ENCODE measurements at places on chromosomes 4 and X.

DNA sequence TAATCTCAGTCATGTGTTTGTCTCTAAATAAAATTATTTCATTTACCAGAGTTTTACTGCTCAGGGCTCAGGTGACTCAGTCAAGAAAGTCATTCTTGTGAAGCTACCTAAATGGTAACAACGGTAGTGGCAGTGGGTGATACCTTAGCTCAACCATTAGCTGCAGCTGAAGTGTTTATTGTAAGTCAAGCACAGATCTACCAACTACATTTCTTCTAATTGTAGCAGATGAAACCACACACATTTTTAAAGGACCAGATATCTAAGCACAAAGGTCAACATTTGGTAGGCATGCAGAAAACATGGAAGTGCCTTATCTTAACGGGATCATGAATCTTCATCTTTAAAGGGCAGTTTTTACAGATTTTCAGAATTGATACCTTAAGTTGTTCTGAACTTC lies 79.1 kb downstream of the FAT4 start:
- no peak for DNase-seq

DNA sequence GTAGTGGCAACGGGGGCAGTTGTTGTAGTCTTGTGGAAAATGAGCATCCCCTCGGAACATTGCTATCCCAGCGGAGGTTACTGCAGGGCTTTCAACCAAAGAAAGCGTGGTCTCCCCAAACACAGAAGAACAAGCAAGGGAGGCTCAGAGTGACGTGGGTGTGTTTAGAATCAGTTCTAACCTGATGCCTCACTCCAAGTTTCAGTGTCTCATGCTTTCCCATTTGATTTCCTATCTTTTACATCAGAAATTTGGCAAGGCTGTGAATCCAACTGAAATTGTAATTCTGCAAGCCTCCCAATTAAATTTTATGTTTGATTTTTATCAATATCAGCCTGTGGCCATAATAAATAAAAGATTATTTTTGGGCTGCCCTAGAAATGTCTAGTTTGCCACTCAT lies 156.1 kb upstream of the LNX1 start:
- no peak for DNase-seq

GRCh38 chr4:128688033-128688721 lies 121.3 kb upstream of the JADE1 start:
- DNase-seq = no peak

- no peak for DNase-seq
These were observed 14.6 kb downstream of the SMIM20 start for GRCh38 chr4:25928379-25929297.

DNA sequence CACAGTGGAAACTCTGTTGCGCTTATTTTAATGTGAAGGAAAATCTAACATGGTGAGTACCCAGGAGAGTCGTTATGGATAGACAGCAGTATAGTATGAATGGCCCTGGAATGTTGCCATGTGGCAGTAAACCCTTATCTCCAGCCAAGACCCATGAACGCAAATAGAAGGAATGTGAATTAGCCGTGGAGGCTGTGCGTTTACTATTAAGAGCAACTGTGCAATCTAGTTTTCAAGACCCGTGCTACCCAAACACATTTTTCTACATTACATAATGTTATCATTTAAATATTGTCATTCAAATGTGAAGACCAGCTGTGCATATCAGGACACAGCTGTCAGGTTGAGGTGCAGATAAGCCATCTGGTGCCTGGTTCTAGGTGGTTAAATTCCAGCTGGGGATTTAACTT lies 13.3 kb upstream of the AGA start:
- DNase-seq = no peak

- DNase-seq = no peak
These were observed 328.2 kb downstream of the DKK2 start for GRCh38 chr4:106707776-106708463.

GRCh38 chr4:81667539-81667938 lies 195.8 kb upstream of the RASGEF1B start:
- no peak for DNase-seq

- DNase-seq = no peak
These were observed 89.4 kb upstream of the PSAPL1 start for GRCh38 chr4:7524064-7524682.

- no peak for DNase-seq
These were observed 172.7 kb upstream of the HCCS start for GRCh38 chrX:10938365-10938923.

GRCh38 chr4:169952236-169953002 lies 73.8 kb downstream of the MFAP3L start:
- no peak for DNase-seq

- no peak for DNase-seq
These were observed 976.8 kb upstream of the ADGRL3 start for GRCh38 chr4:60223208-60223923.

GRCh38 chrX:45517090-45517973 lies 316.7 kb upstream of the DIPK2B start:
- DNase-seq = no peak

DNA sequence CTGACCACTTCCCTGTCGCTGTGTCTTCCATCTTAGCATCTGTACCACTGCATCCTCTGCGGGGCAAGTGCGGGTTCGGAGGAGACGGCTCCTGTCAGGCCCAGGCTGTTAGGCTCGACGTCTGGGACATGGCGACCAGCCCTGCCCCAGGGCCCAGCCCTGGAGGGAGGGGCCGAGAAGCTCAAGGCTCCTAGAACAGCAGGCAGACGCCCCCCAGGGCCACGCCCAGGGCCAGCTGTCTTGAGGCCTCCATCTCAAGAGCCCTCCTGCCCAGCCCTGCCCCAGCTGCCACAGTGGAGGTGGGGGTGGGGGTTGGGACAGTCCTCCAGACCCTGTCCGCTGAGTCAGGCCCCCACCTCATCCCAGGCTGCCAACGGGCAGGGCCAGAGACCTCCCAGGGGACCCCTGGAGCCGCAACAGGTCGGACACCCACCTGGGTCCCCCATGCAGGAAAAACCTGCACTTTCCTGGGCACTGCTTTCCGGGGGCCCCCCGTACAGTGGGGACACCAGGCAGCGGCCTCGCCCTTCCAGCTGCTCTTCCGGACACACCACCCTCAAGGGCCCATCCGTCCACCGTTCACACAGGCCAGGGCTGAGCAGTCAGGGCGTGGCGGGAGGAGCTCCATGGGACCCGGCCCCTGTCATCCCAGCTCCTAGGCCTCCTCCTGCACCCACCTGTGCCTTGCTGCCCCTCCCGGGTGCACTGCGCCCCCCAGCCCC lies 83.1 kb downstream of the FAM53A start:
- DNase-seq = no peak

GRCh38 chr4:56326363-56326762 lies 60.9 kb downstream of the AASDH start:
- no peak for DNase-seq

- no peak for DNase-seq
These were observed 20.4 kb upstream of the ADD1 start for GRCh38 chr4:2823301-2823670.

- no peak for DNase-seq
These were observed 59.9 kb downstream of the SNX25 start for GRCh38 chr4:185269286-185269685.

- DNase-seq = no peak
These were observed 45.8 kb downstream of the KDR start for GRCh38 chr4:55079451-55080173.

DNA sequence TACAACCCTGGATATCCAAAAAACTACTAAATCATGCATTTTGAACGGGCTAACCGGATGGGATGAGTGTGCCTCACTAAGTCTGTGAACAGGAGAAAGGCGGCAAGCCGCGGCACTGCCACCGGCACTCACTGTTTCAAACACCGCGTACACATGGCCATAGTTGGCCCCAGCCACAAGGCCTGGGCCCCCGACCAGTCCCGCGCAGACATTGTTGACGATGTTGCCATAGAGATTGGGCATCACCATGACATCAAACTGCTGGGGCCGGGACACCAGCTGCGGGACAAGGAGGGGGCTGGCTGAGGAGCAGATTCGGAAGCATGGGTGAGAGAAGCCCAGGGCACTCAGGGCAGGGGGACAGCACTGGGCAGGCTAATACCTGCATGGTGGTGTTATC lies 5.8 kb downstream of the SRPK3 start:
- DNase-seq = no peak

DNA sequence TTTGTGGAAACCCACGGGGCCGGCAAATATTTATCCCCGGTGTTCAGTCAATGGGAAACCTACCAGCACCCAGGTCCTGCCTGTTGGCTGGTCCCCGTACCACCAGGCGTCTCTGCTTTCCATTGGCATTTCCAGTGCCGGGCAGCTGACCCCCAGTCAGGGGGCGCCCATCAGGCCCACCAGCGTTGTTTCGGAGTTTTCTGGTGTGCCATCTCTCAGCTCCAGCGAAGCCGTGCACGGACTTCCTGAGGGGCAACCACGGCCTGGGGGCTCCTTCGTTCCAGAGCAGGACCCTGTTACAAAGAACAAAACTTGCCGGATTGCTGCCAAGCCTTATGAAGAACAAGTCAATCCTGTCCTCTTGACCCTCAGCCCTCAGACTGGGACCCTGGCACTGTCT lies 32.7 kb downstream of the BCORL1 start:
- DNase-seq = no peak

- no peak for DNase-seq
These were observed 77.2 kb downstream of the SNX25 start for GRCh38 chr4:185286571-185286970.

DNA sequence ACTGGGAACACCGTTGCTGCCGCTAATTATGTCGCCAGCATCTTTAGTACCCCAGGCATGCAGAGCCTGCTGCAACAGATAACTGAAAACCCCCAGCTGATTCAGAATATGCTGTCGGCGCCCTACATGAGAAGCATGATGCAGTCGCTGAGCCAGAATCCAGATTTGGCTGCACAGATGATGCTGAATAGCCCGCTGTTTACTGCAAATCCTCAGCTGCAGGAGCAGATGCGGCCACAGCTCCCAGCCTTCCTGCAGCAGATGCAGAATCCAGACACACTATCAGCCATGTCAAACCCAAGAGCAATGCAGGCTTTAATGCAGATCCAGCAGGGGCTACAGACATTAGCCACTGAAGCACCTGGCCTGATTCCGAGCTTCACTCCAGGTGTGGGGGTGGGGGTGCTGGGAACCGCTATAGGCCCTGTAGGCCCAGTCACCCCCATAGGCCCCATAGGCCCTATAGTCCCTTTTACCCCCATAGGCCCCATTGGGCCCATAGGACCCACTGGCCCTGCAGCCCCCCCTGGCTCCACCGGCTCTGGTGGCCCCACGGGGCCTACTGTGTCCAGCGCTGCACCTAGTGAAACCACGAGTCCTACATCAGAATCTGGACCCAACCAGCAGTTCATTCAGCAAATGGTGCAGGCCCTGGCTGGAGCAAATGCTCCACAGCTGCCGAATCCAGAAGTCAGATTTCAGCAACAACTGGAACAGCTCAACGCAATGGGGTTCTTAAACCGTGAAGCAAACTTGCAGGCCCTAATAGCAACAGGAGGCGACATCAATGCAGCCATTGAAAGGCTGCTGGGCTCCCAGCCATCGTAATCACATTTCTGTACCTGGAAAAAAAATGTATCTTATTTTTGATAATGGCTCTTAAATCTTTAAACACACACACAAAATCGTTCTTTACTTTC lies 1.8 kb downstream of the UBQLN2 start:
- no peak for DNase-seq

DNA sequence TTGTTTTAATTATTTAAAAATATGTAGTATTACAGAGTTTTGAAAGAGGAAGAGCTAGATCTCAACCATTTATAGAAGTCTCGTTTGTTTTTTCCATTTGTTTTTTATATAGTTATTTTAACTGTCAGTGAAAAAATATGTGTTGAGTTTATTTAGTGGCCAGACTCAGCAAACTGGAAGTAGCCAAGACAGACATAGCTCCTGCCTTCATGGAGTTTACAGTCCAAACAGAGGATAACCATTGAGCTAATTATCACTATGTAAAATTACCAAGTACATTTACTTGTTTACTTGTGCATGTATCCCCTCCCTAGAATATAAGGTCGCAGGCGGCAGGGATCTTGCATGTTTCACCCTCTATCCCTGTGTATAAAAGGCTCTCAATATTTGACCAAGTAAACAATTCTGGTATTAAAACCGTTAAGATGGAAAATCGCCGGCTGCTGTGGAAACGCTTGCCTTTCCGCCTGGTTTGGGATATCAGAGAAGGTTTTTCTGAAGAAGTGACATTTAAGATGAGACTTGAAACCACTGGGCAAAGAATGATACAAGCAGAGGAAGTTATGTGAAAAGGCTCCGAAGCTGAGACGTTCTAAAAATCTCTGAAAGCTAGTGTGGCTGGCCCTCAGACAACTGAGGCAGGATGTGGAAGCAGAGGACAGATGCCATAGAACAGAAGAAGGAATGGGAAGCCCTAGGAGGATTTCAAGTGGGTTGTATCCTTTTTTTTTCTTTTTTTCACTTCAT lies 1.3 kb upstream of the CCNI start:
- no peak for DNase-seq

GRCh38 chrX:2608638-2609430 lies 82.3 kb upstream of the CD99 start:
- DNase-seq = peak; percentile 86

- DNase-seq = no peak
These were observed 89.2 kb downstream of the NHS start for GRCh38 chrX:17464194-17464593.

DNA sequence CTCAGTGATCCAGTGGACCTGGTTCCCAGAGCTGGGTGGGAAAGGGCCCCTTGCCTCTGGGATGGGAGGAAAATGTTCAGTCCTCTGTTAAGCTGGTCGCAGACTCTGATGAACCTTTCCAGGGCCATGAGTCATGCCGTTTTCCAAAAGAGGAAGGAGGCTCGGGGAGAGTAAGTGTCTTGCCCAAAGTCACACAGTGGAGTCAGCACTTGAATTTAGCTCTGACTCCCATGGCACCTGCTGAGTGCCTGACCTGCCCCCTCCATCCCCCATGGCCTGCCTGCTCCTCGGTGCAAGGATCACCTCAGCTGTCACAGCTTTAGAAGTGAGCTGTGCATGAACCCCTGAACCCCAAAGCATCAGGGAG lies 14.0 kb upstream of the KIAA0232 start:
- DNase-seq = no peak

GRCh38 chr4:147863111-147863747 lies 131.3 kb downstream of the ARHGAP10 start:
- DNase-seq = no peak

DNA sequence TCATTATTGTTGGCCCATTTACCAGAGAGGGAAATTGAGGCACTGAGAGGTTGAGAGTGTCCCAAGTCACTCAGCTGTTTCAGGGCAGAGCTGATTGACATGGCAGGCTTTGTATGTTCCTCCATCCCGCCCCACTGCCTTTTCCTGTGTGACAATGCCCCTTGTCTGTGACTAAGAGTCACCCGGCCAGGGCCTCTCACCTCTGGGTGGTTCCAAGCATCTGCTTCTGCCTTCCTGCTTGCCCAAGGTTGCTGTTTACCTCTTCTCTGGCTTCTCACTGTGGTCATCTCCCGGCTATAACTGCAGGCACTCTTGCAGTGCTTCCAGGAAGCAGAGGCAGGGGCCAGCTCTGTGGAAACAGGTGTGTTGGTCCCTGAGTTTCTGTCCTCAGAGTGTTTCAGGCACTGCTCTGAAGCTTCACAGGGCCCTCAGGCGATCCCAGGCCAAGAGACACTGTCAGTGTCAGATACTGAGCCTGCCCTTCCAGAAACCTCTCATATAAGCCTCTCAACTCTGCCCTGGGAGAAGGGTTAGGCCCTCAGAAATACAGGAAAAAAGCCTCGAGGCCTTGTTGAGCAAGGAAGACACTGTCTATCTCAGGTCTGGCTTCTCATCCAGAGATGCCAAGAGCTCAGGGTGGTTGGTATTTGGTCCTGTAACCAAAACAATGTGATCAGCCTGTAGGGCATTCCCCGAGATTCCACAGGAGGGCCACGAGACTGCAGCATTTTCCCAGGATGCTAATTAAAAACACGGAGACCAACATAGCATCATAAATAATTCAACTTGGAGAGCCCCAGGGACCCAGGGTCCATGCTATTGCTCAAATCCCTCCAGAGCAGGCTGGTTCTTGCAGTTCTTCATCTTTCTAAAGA lies 42.0 kb upstream of the PROM1 start:
- no peak for DNase-seq
